ENCODE measurements at places on chromosomes 3 and 15. TPM values are rescaled to one million over a fixed set of nuclear protein-coding genes. Genes with fewer than 3 reads are reported as not detected.

- H3K4me1 ChIP-seq: no peaks in the 10 kb centered on the region
- H3K27me3 ChIP-seq: no peaks in the 10 kb centered on the region
- no peak for DNase-seq
- no peaks in the 10 kb centered on the region for H3K36me3 ChIP-seq
- no peak overlapping the region for H3K27ac ChIP-seq
- H3K4me3 ChIP-seq: no peak overlapping the region
Measured at GRCh38 chr3:183381179-183381578, 47.2 kb downstream of the MCF2L2 start.

GRCh38 chr3:187737368-187738070, 7.7 kb downstream of the BCL6 start:
- peak overlapping the region; percentile 100 for H3K27ac ChIP-seq
- H3K27me3 ChIP-seq: no peaks in the 10 kb centered on the region
- DNase-seq: peak; percentile 88
- H3K4me3 ChIP-seq: peak overlapping the region; percentile 93
- H3K4me1 ChIP-seq: peaks cover 63% of the 10 kb centered on the region
- peaks cover 22% of the 10 kb centered on the region for H3K36me3 ChIP-seq

GABRR3 gene
- not detected for total RNA-seq

RBMS3 gene
- 8.2 TPM for total RNA-seq

TLR9 gene
- total RNA-seq: not detected

GRCh38 chr3:127685708-127686511, 13.2 kb downstream of the ABTB1 start:
- H3K27me3 ChIP-seq: no peaks in the 10 kb centered on the region
- no peak overlapping the region for H3K27ac ChIP-seq
- peaks cover 15% of the 10 kb centered on the region for H3K4me1 ChIP-seq
- DNase-seq: no peak

RHCG gene
- 21.0 TPM for total RNA-seq

DNA sequence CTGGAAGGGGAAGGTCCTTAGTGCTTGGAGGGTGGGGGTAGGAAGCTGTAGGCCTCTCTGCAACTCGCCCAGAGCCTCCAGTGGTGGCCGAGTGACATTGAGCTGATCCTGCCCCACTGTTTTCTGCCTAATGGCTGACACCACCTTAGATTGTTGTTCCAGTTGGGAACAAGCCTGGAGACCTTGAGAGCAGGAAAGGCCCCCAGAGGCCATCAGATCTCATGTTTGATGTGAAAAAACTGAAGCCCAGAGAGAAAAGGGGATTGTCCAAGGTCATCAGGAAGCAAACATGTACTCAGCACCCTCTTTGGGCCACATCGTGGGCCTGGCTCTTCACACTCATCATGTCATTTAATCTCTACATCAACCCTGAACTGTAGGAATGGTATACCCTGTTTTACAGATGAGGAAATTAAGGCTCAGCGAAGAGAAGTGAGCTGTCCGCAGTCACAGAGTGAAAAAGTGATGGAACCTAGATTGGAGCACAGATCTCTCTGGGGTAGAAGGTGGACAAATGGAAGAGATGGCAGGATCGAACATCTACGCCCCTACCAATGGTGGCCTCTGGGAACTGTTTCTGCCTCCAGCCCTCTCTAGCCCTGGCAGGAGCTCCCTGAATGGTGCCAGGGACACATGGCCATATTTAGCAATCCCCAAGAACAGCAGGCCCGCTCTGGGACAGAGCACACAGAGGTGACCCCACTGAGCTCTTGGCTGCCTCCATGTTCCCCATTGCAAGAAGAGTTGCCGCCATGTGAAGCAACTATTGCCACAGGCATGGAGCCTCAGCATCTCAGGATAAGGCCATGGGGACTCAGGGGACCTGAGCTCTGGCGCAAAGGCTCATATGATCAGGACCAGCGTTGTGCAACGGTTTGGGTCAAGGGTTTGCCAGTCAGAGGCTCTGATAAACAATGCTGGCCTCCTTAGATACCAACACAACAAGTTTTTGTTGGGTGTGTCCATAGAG, 31.6 kb upstream of the TSEN2 start:
- no peak overlapping the region for H3K4me3 ChIP-seq
- DNase-seq: peak; percentile 54
- no peaks in the 10 kb centered on the region for H3K36me3 ChIP-seq
- H3K27me3 ChIP-seq: no peaks in the 10 kb centered on the region
- H3K27ac ChIP-seq: no peak overlapping the region

- H3K4me3 ChIP-seq: no peak overlapping the region
- H3K27ac ChIP-seq: no peak overlapping the region
- DNase-seq: no peak
- peaks cover 26% of the 10 kb centered on the region for H3K4me1 ChIP-seq
Measured at GRCh38 chr15:78909791-78910228, 35.0 kb downstream of the CTSH start.

DNA sequence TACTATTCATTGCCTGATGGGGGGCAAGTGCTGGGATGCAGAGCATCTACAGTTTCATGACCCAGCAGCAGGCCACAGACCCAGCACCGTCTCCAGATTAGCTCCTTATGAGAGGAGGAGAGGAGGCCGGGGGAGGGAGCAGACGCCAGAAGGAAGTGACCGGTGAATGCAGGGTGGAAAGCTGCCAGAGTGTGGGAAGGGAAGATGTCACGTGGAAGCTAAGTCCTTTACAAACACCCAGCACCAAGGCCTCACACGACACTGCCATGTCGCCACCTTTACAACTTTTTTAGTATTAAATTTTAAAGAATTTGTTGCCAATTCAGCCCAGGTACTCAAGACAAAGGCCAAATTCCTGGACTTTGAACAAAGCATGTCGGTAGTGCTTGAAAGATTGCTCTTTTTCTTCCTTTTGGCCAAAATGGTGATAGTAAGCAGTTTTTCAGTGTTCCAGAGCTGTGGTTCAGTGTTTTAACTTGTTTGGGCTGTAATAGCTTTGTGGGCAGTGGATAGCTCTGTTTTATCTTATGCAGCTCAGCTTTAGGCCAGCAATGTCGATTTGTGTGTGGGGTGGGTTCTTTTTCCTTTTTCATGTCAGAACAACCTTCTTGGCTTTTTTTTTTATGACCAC, 58.2 kb downstream of the ZBTB38 start:
- H3K4me3 ChIP-seq: no peak overlapping the region
- H3K4me1 ChIP-seq: peaks cover 23% of the 10 kb centered on the region
- H3K27ac ChIP-seq: peak overlapping the region; percentile 80
- no peaks in the 10 kb centered on the region for H3K27me3 ChIP-seq
- H3K36me3 ChIP-seq: peaks cover 18% of the 10 kb centered on the region

- H3K4me3 ChIP-seq: no peak overlapping the region
- H3K4me1 ChIP-seq: peaks cover 4% of the 10 kb centered on the region
- H3K27ac ChIP-seq: no peak overlapping the region
- no peaks in the 10 kb centered on the region for H3K27me3 ChIP-seq
Measured at GRCh38 chr3:156885761-156886160, 59.6 kb downstream of the LEKR1 start.

CACNA2D3 gene
- 2.8 TPM for total RNA-seq
